ENCODE measurements at places on chromosomes 2 and 18.

GRCh38 chr2:39563572-39563971 is 102.1 kb upstream of the TMEM178A start:
- H3K27me3 ChIP-seq: no peaks in the 10 kb centered on the region
- peaks cover 2% of the 10 kb centered on the region for H3K36me3 ChIP-seq
- no peak for DNase-seq
- no peak overlapping the region for H3K4me3 ChIP-seq
- no peaks in the 10 kb centered on the region for H3K4me1 ChIP-seq
- no peak overlapping the region for H3K27ac ChIP-seq

GRCh38 chr2:216517447-216518225 is 19.0 kb downstream of the RPL37A start:
- H3K27me3 ChIP-seq: no peaks in the 10 kb centered on the region
- no peak overlapping the region for H3K27ac ChIP-seq
- no peak for DNase-seq
- no peak overlapping the region for H3K4me3 ChIP-seq

DNA sequence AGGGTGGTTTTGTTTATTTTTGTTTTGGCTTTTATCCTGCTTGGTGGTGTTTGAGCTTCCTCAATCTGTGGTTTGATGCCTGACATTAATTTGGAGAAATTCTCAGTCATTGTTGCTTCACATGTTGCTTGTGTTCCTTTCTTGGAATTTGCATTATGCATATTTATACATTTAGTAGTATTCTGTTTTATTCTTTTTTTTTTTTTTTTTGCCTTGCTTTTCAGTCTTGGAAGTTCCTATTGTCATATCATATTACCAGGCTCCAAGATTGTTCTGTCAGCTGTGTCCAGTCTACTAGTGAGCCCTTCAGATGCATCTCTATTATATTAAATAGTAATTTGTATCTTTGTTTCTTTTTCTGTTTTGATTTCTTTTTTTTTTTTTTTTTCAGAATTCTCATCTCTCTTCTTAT is 77.0 kb downstream of the EPC2 start:
- peaks cover 86% of the 10 kb centered on the region for H3K4me1 ChIP-seq
- no peaks in the 10 kb centered on the region for H3K27me3 ChIP-seq
- no peak overlapping the region for H3K27ac ChIP-seq
- no peak overlapping the region for H3K4me3 ChIP-seq
- DNase-seq: no peak
- peaks cover 24% of the 10 kb centered on the region for H3K36me3 ChIP-seq

DNA sequence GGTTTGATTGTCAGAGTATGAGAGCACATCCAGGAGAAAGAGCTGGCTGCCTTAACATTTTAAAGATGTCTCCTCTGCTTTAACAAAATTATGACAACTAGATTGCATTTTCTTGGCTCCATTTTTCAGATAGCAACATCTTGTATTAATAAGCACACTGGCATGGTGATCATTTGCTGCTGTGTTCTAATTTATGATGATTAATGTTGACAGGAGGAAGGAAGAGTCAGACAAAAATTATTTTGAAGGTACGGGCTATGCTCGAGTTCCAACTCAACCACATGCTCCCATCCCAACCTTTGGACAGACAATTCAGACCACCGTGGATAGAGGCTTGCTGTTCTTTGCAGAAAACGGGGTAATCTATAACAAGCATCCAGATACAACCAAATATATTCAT is 98.2 kb upstream of the TTC39C start:
- H3K27ac ChIP-seq: no peak overlapping the region
- no peak for DNase-seq
- H3K4me1 ChIP-seq: peaks cover 11% of the 10 kb centered on the region
- no peak overlapping the region for H3K4me3 ChIP-seq

DNA sequence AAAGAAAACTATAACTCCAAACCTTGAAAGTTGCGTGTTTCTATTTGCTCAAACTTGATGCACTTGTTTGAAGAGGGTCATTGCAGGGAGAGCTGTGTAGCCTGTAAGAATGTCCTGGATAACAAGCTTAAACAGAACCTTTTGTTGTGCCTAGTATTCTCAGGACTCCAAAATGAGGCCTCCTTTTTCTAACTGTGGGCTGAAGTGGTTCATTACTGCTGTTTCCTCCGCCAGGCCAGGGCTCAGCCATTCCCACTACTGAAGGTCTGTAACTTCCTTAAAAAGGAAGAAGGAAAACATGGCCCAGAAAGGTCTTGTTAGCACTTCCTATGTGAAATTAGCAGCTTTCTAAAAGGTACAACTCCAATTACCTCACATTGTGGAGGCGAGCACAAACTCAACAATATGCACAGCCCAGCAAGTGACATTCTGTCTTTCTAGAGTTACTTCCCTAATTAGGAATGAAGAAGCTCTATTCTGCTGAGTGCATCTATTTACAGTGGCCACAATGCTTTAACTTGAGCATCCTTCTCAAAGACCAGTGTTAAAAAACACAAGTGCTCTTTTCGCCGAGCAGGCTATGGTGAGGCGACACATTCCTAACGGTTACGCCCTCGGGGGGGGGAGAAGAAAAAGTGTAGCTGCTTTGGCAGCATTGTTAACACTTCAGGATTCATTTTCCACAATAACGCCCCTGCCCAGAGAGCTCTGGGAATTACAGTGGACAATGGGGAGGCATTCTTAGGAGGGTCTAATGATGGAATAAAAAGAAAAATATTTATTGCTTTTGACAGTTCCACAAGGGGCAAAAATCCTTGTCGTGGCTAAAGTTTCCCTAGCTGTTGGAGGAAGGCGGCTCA is 136.9 kb upstream of the SIX3 start:
- no peaks in the 10 kb centered on the region for H3K36me3 ChIP-seq
- DNase-seq: no peak
- no peak overlapping the region for H3K4me3 ChIP-seq
- no peak overlapping the region for H3K27ac ChIP-seq

DNA sequence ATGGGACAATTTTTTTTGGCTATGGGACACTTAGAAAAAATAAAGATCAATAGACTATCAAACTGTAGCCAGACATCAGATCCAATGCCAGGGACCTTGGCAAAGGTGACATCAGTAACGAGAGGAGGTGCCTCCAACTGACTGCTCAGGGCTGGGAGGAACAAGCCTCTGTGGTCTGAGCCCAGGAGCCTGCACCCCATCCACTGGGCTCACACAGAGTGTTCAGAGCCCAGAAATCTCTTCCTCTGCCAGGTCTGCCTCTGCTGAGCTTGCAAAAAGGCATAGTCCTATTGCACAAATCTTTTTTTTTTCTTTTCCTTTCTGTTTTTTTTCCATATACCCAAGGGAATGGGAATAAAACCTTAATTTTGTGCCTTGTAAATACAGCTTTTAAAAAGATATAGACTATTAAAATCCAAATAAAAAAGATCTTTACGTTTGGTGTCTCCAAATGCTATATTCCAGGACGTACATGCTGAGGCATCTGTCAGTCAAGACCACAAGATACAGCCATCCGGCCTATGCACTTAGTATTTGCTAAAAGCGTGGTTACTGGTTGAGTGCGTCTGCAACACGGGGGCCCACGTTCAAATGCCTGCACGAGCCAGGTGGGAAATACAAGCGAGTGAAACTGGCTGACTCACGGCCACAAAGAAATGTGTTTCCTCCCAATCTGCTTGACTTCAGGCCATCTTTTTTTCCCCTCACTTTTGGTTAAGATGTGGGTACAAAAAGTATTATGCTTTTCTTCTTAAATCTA is 7.8 kb upstream of the ARHGAP25 start:
- H3K27me3 ChIP-seq: no peaks in the 10 kb centered on the region
- H3K4me1 ChIP-seq: peaks cover 64% of the 10 kb centered on the region
- peak; percentile 94 for DNase-seq
- H3K36me3 ChIP-seq: no peaks in the 10 kb centered on the region
- peak overlapping the region; percentile 11 for H3K4me3 ChIP-seq
